HFFc6 (cell line): ENCODE measurements at places on chromosomes 7 and 10.
A peak's percentile ranks its signal among the peaks of the same experiment; 100 is the strongest.

DNA sequence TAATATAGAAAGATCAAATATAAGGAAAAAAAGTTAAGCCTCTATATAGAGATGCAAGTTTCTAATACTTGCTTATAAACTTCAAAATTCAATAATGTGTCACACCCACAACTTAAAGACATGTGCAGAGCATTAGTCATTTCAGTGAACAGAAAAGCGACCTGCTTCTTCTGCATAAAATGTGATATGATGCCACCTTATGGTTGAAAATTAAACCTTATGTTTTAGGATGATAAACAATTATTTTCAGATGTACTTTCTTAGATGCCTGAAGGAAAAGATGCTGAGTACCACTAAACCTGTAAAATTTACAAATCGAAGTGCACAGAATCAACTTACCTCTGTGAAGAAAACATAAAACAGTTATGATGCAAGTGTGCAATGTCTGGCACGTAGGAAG lies 96.0 kb downstream of the MTERF1 start:
- DNase-seq = peak; percentile 67

DNA sequence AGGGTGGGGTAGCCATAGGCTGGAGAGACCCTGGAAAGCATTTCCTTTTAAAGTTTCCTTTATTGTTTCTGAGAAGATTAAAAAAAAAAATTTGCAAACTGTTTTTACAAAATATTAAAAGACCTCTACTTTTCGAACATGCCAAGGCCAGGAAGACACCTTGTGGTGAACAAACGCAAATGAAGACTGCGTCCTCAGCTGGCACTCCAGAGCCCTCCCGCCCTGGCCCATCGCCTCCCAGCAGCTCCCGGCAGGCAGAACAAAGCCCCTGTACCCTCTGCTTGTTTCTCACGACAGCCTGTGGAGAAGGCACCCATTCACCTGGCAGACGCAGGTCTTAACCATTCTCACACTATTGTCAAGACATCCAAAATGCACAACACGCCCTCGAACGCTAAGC lies 56.4 kb downstream of the ESYT2 start:
- no peak for DNase-seq

DNA sequence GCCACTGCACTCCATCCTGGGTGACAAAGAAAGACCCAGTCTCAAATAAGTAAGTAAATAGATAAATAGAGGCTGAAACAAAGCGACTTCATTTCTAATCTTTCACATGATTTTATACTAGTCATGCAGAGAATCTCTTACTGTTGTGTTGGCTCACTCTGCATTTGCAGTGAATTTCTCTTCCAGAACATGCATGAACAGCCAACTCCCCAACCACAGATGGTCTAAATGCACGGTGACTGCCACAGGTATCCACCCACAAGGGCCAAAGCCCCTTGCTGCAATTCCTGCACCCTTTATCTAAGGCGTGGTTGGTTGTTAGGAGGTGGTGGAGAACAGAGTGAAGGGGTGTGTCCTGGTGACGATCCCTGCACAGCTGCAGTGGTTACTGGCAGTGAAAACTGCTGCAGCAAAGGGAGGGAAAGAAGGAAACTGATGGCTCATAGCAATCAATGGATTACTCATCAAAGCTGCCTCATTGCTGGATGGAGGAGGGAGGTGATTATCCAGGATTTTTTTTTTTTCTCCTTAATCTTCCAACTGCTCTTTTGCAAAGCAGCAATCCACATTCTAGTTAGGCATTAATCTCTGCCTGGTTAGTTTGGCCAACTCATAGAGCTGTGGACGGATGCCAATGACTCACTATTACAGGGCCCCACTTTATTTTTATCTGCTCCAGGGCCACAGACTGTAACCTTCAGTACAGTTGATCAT lies 50.6 kb downstream of the PRTFDC1 start:
- DNase-seq = peak; percentile 94

GRCh38 chr10:54120806-54121205 lies 680.2 kb downstream of the PCDH15 start:
- DNase-seq = no peak

- no peak for DNase-seq
Observed at GRCh38 chr7:36752026-36752711, 27.9 kb upstream of the AOAH start.

- DNase-seq = no peak
Observed at GRCh38 chr7:64433590-64433989, 119.8 kb downstream of the ZNF736 start.

DNA sequence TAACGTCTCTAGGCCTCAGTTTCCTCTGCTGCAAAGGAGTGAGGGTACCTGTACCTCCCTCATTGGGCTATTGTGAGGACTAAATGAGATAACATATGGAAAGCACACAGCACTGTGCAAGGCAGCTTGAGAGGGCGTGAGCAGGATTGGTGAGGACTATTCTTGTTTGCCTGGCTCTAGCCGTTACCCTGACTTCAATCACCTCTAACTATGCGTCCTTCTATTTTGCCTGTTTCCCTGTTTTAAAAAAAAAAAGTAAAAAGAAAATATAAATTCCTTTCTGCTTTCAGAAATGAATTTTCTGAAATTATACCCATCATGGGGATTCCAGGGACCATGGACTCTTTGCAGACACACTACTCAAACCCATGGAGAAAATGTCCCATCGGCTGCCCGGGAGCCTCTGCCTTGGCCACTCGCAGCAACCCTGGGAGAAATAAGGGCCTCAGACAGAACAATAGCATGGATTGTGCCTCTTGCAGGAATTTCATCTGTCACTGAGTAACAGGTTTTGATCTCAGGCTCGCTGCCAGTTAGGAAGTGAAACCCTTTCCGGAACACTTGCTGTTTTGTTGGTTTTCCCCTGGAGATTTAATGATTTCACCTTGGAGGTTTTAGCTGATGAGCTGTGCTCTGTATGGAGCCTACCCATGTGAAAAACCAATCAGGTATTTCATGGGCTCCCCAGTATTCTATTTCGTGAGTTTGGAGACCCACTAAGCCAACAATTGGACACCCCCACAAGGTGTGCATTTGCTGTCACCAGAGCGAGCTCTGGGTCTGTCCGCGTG lies 55.6 kb downstream of the STEAP1B start:
- DNase-seq = no peak

GRCh38 chr7:47385536-47386125 lies 196.3 kb downstream of the TNS3 start:
- no peak for DNase-seq

GRCh38 chr7:87047-87446 lies 105.3 kb upstream of the FAM20C start:
- DNase-seq = no peak

DNA sequence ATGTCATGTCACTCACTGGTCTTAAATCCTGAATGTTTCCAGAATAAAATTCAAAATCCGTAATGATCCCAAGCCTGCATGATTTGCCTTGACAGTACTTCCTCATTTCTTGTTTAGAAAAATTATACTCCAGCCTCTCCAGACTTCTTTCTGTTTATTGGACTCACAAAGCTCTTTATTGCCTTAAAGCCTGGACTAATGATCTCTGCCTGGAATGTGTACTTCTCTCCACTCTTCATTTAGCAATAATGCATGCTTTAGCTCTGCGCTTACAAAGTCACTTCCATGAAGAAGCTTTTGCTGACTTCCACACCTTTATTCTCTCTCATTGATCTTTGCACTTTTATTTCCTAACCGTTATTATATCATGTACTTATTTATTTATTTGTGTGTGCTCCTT lies 27.4 kb upstream of the SLC26A3 start:
- no peak for DNase-seq

- DNase-seq = no peak
Observed at GRCh38 chr10:5942001-5942400, 35.3 kb downstream of the IL15RA start.

DNA sequence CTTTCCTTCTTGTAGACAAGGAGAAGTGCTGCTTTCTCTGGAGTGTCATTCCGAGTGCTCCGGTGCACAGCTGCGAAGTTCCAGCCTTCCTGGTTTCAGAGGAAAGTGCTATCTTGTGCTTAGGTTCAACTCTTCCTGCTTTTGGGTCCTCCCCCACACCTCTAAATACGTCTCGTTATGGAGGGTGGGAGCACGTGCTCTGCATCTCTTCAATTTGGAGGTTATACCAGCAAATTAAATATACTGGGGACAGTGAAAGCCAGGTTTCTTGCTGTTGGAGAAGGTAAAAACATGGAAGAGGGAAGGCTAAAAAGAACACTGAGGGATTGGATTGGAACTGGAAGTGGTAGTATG lies 2.4 kb upstream of the ESYT2 start:
- DNase-seq = no peak

DNA sequence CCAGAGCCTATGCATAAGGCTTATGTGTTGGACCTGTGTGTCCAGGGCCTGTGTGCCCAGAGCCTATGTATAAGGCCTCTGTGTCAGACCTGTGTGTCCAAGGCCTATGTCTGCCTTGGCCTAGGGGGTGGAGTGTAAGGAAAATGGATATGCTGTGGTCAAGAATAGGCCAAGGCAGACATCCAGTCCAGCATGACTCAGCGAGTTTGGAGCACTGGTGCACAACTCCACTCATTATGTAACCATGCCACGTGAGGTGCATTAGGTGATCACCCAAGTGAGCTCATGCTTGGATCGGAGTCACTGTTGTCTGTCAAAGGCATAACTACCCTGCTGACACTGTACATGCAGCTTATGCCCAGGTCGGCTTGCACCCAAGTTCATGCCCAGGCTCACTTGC lies 238.9 kb downstream of the CACNA2D1 start:
- peak; percentile 73 for DNase-seq

- no peak for DNase-seq
Observed at GRCh38 chr7:128004623-128005022, 26.6 kb downstream of the LRRC4 start.

- no peak for DNase-seq
Observed at GRCh38 chr10:78955206-78955605, 113.6 kb upstream of the ZMIZ1 start.

- no peak for DNase-seq
Observed at GRCh38 chr10:105024184-105024583, 383.1 kb downstream of the SORCS3 start.

DNA sequence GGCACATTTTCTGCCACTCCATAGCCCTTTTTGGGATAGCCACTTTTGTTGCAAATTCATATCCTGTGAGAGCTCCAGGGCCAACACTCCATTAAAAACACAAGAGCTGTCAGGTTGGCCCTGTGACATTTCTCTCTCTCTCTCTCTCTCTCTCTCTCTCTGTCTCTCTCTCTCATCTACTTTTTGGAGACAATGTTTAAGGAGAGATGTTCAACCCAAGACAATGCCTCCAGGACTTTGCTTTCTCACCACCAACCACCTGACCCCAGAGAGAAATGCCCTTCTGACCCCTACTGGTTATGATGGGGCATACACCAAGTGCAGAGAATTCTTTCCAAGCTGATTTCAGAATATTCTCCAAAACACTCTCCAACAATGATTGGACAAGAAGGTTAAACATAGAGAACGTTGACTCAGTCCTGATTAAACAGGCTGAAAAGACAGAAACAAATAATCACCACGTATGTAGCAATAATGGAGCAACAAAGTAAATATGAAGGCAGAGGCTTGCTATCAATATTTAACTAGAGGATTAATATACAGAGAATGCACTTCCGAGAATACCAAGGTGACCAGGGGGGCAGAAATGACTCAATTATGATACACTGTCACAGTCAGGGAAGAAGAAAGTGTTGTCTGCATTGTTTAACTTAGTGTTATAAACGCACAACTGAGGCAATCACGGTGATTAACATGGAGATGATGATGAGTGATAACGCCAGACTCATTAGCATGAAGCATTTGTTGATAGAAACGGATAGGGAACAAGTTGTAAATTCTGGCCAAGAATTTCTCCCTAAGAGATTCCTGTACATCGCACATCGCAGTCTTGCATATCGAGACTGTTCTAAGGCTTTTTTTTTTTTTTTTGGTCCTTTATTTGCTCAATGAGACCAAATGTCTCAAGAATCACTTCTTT lies 178.5 kb downstream of the NRP1 start:
- peak; percentile 78 for DNase-seq

- DNase-seq = no peak
Observed at GRCh38 chr7:102024769-102025391, 207.5 kb downstream of the CUX1 start.
